ENCODE measurements at places on chromosomes 1 and 21.

DNA sequence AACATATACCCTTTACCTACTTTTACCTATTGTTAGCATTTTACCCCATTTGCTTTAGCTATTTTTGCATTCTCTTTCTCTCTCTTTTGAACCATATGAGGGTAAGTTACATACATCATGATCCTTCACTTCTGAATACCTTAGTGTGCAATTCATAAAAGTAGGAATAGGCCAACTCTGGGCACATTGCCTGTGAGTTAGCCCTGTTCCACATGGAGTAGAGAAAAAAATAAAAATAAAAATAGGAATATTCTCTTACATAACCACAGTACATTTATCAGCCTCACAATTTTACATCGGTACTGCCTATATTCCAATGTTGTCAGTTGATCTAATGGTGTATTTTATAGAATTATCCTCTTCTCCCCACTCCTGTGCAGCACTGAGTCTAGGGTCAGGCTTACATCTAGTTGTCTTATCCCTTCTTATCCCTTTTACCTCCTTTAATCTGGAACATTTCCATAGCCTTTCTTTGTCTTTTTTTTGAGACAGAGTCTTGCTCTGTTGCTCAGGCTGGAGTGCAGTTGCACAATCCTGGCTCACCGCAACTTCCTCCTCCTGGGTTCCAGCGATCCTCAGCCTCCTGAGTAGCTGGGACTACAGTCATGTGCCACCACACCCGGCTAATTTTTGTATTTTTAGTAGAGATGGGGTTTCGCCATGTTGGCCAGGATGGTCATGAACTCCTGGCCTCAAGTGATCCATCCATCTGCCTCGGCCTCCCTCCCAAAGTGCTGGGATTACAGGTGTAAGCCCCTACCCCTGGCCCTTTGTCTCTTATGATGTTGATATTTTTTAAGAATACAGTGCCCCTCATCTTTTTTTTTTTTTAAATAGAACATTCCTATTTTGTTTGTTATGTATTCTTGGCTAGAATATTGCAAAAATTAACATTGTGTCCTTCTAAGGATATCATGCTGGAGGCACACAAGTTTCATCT lies 11.1 kb upstream of the SLC30A1 start:
- peak; percentile 44 for DNase-seq

DNA sequence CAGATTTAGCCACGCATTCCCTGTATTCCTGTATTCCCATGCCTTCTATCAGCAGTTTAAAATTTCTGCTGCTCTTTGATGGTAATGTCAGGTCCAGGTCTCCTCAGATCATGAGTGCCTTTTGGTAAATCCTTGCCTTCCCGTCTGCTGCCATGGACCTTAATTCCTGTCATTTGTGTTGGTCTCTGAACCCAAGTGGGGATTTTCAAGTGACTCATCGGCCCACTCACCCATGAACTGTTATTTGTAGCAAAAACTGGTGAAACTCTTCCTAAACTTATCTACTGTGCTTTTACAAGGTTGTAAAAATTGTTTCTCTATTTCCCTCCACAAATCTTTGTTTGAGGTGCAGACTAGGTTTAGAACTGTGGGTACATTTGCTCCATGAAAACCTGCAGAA lies 47.4 kb downstream of the ACTN2 start:
- DNase-seq, result no peak

GRCh38 chr1:24157918-24158481 lies 15.1 kb upstream of the IL22RA1 start:
- DNase-seq, result no peak

- no peak for DNase-seq
Measured at GRCh38 chr1:165841582-165842017, 14.2 kb downstream of the UCK2 start.

GRCh38 chr1:106456832-106457231 lies 599.6 kb upstream of the PRMT6 start:
- DNase-seq, result no peak

GRCh38 chr1:219566951-219567947 lies 45.7 kb downstream of the ZC3H11B start:
- DNase-seq, result no peak

DNA sequence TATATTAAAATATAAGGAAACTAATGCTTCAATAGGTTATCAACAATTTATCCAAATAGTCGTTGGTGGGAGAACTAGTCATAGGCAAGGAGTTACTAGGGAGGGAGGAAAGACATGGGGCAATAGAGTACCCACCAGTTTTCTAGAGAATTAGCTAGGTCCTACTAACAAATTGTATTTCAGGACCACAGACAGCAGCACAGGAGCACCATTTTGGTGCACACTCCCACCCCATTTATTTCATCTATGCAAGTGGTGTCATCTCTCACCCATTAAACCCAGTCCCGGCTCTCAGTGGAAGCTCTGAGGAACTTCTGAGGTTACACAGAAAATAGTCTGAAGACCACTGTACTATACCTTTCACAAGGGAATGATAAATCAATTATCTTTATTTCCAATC lies 89.0 kb upstream of the BCAR3 start:
- no peak for DNase-seq

- no peak for DNase-seq
Measured at GRCh38 chr1:203167026-203167912, 8.4 kb downstream of the MYBPH start.

GRCh38 chr1:227447531-227447990 lies 115.8 kb upstream of the ZNF678 start:
- no peak for DNase-seq

DNA sequence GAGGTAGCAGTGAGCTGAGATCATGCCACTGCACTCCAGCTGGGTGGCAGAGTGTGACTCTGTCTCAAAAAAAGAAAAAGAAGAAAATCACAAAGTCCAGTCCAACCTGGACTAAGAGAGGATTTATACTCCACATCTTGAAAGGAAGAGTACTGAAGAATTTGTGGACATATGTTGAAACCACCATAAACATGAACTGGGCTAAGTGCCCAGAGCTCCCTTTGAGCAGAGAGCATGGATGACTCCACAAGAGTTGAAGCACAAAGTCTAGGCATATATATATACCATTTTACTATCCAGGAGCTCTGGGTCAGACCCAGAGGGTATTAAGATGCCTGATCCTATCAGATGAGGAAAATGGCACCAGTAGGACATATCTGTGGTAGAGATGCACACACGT lies 86.6 kb downstream of the OMA1 start:
- no peak for DNase-seq

- DNase-seq, result no peak
Measured at GRCh38 chr1:89831462-89832120, 10.8 kb downstream of the LRRC8D start.

GRCh38 chr1:203091761-203092330 lies 6.0 kb upstream of the MYOG start:
- DNase-seq, result no peak

DNA sequence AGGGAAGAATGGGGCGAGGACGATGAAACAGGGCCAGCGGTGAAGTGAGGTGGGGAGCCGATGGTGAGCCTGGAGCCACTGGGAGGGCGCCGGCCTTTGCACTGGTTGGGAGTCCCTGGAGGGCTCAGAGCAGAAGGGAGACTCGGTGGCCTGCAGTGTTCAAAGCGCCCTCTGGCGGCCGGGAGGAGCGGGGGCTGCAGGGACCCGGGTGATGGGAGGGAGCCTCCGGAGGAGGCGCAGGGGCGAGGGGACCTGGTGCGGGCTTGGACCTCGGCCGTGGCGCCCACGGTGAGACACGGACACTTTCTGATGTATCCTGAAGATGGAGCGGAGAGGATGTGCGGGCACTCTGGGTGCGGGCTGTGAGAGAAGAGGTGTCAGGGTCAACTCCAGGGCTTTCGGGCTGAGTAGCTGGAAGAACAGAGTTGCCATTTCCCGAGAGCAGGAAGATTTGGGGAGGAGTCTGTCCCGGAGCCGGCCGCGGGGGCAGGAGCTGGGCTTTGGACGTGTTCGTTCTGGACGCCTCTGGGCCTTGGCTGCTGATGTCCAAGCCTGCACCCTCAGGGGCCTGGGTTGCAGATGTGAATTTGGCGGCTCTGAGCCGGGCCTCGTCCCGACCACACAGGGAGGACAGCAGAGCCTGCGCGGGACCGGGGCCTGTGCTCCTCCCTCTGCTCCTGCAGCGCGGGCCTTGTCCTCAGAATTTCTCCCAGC lies 29.7 kb downstream of the HEYL start:
- DNase-seq, result peak; percentile 10

DNA sequence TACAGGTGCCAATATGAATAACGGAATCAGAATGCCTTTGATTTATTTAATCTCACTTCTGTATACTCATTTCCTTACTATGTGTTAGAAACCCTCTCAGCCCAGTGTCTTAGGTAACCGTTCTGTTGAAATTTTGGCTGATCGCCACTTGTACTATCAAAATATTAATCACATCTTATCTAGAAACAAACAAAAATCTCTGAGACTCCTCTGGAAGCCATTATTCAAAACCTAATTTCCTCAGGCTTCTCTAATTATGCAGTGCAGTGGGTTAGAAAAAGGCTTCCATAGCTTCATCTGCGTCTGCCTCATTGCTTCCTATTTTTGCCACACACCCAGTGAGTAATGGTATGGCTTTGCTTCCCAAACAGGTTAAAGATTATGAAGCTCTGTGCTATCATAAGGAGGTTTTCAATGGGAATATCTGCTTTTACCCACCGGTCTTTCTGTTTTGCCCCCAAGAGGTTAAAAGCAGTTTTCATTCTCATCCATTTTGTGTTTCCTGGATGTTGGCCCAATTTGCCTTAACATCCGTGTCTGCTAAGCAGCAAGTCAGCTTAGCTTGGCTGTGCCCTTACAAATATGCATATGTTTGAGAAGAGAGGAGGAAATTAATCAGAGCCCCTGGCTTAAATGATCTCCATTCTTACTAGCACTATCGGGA lies 129.6 kb downstream of the RYR2 start:
- no peak for DNase-seq

DNA sequence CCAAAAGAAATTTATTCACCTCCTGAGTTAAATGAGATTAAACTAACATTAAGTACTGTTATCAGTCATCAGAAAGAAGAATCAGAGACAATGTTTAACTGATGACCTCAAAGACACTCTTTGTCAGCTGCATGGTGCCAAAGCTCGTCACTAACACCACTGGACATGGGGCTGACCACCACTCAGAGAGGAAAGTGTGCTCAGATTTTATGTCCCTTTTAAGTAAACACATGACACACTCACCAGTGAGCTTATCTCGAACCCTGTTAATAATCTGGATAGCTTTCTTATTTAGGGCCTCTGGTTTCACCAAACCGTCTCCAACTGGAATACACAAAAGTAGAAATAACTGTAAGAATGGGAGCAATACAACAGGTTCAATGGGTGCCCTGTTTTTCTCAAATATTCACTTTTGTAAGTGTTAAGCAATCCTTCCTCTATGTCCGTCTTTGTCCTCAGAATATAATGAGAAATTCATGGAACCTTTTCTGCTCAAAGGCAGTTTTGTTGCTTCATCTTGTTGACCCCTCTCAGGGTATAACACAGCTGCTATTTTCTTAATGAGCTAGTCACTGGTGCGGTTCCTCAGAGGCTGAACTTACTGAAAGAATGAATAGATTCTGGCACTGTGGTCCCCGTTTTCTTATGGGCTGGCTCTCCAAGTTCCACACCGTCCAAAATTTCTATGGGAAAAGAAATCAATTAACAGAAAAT lies 9.5 kb upstream of the EXOSC10 start:
- DNase-seq, result no peak

DNA sequence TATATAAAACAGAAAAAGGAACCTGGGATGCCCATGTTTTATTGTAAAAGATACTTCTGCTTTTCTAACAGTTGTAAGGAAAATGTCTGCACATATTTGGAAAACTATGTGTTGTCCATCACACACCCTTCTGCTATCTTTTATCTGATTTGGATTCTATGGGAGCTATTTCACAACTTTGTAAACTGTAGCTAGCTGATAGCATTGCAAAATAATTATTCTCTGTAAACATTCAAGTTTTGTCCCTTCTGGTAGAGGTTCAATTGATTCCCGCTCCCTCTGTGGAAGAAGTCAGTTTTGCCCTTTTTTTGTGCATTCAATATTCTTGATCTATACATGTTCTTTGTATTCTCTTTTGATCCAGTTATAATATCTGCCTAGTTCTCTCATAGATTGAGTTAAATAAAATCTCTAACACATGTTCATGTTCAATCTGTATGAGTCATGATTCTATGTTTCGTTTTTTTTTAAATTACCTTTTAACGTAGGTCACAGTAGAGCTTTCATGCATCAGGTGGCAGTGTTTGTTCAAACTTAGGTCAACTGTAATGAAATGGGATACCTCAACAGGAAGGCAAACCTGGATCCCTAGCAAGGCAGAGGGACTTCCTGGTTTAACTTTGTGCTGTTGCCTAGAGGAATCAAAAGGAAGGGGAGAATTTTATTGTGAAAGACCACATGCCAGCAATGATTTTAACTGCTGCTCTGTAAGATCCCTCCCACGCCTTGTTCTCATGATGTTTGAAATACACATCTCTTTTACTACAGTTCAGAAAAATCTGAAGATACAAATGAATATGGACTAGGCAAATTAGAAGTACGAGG lies 26.0 kb upstream of the BCL9 start:
- no peak for DNase-seq

DNA sequence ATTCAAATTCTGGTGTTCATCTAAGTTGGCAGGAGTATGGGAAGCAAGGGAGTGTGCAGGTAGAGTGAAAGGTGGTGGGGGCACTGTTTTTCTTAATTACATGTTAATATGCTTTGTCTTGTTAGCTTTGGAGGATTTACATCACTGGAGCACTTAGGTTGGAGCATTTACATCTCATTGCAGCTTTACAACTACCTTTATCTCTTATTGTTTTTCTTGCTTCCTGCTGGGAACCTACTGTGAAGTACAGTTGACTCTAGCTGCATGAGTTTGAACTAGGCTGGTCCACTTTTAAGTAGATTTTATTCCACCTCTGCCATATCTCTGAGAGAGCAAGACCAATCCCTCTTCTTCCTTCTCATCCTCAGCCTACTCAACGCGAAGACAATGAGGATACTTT lies 554.8 kb upstream of the B3GALT2 start:
- DNase-seq, result no peak

DNA sequence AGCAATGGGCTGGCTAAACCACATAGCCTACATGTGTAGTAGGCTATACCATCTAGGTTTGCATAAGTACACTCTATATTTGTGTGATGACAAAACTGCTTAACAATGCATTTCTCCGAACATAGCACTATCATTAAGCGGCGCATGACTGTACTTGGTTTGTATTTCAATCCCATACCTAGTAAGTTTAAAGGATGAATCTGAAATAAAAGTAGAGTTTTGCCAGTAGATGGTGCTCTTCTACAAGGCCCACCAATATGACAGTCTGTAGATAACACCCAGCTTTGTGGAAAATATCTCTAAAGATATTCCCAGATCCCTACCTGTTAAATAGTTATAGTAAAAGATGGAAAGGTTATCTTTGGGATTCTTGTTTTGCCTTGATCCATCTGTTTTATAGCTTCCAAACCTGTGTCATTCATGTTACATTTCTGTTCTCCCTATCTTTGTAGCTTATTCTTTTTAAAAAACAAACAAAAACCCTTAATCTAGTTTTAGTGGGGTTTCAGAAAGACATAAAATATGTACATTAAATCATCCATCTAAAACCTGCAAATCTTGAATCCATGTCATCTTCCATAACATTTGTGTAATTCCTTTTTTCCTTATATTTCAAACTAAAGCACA lies 33.9 kb upstream of the ASPM start:
- no peak for DNase-seq

All from non-pigmented ciliary epithelial cell (primary cell).